Uterine smooth muscle cell (primary cell): ENCODE measurements at places on chromosomes 5 and 9. TPM values are rescaled to one million over a fixed set of nuclear protein-coding genes. Genes with fewer than 3 reads are reported as not detected.

STPG3 gene
- not detected in 2 replicates for total RNA-seq

PPWD1 gene
- total RNA-seq, result 42.7 and 52.7 TPM in 2 replicates

ADCY2 gene
- total RNA-seq, result under 0.01 and 0.22 TPM in 2 replicates

GOLPH3 gene
- 99.9 and 105 TPM in 2 replicates for total RNA-seq

OR1Q1 gene
- total RNA-seq, result not detected in 2 replicates

SIGMAR1 gene
- total RNA-seq, result 87.6 and 95.2 TPM in 2 replicates

DAB2IP gene
- 7.5 and 14.4 TPM in 2 replicates for total RNA-seq

COL15A1 gene
- total RNA-seq, result 23.9 and 104 TPM in 2 replicates

IL17B gene
- total RNA-seq, result 0.22 TPM in 1 of 2 replicates, not detected in the other

PCA3 gene
- total RNA-seq, result under 0.01 TPM in 2 replicates

TMC1 gene
- total RNA-seq, result 0.62 and 2.1 TPM in 2 replicates

ADAMTS6 gene
- 155 and 181 TPM in 2 replicates for total RNA-seq

TMEM232 gene
- 1.9 and 2.0 TPM in 2 replicates for total RNA-seq

GADD45G gene
- total RNA-seq, result 0.66 and 2.2 TPM in 2 replicates

OSTF1 gene
- 33.2 and 63.0 TPM in 2 replicates for total RNA-seq

ASPN gene
- total RNA-seq, result 1.00 and 2.9 TPM in 2 replicates

PRUNE2 gene
- 21.5 and 68.1 TPM in 2 replicates for total RNA-seq

NAIP gene
- total RNA-seq, result 2.0 and 4.1 TPM in 2 replicates

ORM2 gene
- not detected in 2 replicates for total RNA-seq

TPPP gene
- total RNA-seq, result 0.22 and 0.25 TPM in 2 replicates
